ENCODE measurements at places on chromosomes 12 and 14.

DNA sequence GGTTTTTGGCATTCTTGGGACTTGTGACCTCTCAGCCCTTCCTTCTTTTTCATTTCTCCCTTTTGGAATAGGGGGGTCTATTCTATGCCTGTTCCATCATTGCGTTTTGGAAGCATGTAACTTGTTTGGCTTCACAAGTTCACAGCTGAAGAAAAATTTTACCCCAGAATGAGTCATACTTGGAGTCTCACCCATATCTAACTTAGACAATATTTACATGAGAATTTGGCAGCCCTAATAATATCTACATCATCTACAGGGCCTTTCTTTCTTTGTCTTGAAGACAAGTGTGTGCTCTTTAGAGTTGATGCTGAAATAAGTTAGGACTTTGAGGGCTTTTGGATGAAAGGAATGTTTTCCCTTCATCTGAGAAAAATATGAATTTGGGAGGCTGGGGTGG lies 1312.9 kb upstream of the FLRT2 start:
- DNase-seq, result no peak

DNA sequence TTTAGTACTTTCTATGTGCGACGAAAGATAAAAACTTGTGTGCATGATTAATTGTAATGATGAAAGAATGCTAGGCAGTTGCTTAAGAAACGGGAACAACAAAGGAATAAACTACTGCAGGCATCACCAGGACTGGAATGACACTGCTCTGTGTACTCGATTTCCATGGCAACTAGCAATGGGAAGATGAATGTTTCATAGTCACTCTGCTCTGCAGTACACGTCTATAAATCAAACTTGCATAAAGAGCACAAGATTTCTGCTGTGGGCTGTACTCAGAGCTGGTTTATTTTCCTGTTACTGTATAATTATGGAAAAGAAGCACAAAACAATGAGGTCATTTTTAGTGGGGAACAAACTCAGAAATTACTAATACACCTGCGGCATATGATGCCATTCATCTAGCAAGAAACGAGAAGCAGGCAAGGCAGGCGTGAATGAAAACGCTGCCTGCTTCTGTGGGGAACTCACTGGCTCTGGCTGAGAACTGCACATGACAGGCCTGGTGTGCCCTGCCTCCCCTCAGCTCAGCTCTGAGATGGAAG lies 41.8 kb downstream of the EFCAB11 start:
- no peak for DNase-seq

- no peak for DNase-seq
Observed at GRCh38 chr12:132179431-132180362, 35.4 kb downstream of the NOC4L start.

GRCh38 chr14:64692189-64692985 lies 11.8 kb upstream of the PLEKHG3 start:
- no peak for DNase-seq

GRCh38 chr14:98489115-98489514 lies 782.9 kb downstream of the BCL11B start:
- DNase-seq, result no peak

DNA sequence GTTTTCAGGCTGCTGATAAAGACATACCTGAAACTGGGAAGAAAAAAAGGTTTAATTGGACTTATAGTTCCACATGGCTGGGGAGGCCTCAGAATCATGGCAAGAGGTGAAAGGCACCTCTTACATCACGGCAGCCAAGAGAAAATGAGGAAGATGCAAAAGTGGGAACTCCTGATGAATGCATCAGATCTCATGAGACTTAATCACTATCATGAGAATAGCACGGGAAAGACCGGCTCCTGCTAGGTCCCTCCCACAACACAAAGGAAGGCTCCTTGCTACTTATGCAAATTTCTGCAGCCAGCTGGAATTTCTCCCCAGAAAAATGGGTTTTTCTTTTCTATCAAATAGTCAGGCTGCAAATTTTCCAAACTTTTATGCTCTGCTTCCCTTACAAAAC lies 174.1 kb upstream of the RMST start:
- DNase-seq, result no peak

DNA sequence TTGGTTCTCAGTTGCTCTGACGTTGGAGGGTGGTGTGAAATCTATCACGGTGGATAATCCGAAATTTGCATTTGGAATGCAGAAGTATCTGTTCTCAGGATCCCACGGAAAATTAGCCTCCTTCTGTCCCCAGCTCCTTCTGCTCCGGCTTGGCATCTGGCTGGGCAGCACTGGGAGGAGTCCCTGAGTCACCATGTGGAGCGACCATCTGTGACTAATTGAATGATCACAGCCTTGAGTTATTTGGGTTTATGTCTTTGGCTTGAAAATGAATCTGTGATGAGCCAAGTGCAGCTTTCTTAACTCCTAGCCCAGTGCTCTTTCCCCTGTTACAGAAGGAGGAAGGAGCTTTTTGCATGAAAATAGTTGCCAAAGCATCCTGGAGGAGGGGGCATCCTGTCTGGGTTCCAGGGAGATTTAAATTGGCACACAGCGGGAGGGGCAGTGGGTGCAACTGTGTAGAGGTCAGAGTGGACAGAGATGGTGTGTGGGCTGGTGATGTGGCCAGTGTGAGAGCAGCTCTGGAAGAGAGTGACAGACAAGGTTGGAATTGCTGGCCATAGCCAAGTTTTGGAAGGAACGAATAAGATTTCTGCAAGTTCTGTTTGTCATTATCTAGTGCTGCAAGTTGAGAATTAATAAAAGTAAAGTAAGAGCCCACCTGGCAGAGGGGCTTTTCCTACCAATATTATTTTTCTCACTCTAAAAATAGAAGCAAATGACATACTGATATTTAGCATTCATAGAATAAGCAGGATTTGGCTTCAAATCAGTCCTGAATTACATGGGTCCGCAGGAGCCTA lies 74.4 kb downstream of the SLC24A4 start:
- no peak for DNase-seq

DNA sequence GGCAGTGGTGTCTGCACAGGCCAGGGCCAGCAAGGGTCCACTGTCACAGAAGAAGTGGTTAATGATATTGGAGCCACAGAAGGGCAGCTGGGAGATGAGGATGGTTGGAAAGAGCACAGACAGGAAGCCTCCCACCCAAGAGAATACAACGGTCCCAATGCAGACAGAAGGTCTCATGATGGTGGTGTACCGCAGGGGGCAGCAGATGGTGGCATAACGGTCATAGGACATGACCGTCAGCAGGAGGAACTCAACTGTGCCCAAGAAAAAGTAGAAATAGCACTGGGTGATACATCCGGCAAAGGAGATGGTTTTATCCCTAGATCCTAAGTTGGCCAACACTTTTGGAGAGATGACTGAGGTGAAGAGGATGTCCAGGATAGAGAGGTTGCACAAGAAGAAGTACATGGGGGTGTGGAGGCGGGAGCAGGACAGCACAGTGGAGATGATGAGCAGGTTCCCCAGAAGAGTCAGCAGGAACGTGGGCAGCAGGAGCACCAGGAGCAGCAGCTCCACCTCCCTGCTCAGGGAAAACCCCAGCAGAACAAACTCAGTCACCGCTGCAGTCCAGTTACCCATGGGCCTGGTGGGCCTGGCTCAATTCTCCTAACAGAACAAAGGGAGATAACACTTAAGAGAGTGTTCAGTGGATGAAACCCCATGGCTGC lies 9.8 kb downstream of the OR6J1 start:
- DNase-seq, result no peak

DNA sequence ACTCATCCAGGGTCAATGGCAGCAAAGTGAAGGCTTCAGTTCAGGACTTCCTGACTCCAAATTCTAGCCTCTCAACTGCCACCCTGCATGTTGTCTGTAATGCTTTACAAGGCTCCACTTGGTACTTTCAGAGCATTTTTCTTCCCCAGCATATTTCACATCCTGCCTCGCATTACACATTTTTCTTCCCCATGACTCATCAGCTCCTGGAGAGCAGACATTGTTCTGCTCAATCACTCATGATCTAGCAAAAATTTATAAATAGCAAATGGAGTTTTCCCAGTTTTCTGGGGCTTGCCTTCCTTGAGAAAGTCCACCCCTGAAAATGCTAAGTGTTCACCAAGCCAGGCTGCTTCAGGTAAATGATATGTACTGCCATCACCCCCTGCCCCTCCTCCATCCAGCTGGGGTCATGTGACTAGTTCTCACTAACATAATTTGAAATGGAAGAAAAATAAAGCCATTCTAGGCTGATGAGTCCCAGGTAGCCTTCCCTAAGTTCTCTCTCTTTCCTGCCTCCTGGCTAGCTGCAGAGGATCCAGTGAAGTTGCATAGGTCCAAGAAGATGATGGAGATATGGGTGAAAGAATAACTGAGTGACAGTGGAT lies 69.4 kb downstream of the ARMH4 start:
- DNase-seq, result no peak

GRCh38 chr12:2924019-2924418 lies 33.3 kb downstream of the TULP3 start:
- DNase-seq, result no peak

DNA sequence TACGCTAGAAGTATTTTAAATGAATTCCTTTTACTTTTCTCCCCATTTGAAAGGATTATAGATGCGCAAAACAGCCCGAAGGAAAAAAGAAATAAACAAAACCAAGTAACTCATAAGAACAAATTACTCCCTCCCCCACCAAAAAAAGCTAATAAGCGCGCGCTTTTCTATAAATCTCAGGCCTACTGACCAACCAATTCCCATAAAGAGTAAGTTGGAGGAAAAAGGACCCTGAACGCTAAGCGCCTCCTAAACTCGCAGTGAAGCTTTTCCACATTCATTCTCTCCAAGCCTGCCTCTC lies 588 bp downstream of the MBIP start:
- DNase-seq, result no peak

Data from CD4-positive, alpha-beta T cell (primary cell).